ENCODE measurements at places on chromosomes 13 and 19. TPM values are rescaled to one million over a fixed set of nuclear protein-coding genes. Genes with fewer than 3 reads are reported as not detected.

ZSCAN1 gene
- total RNA-seq: not detected

GSX1 gene
- total RNA-seq: not detected

SIPA1L3 gene
- total RNA-seq: 11.5 TPM

IGFL3 gene
- total RNA-seq: not detected

IL12RB1 gene
- total RNA-seq: 18.9 TPM

ZNF573 gene
- 16.5 TPM for total RNA-seq

ZNF492 gene
- 1.5 TPM for total RNA-seq

ZNF470 gene
- total RNA-seq: 2.5 TPM

DNA sequence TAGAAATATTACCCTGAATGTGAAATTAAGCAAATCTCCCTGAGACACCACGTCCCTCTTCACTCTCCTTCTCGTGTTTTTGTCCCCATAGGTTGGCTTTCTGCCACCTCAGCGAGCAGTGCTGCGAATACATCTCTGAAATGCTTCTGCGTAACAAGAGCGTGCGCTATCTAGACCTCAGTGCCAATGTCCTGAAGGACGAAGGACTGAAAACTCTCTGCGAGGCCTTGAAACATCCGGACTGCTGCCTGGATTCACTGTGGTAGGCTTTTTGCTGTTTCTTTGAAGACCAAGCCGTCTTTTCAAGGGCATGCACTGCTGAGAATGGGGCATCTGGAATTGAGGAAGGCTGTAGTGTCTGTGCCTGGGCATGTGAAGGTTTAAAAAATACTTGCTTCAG is 34.4 kb downstream of the NLRP4 start:
- no peaks in the 10 kb centered on the region for H3K4me1 ChIP-seq
- no peak for DNase-seq
- no peak overlapping the region for H3K4me3 ChIP-seq
- H3K27ac ChIP-seq: no peak overlapping the region

DNA sequence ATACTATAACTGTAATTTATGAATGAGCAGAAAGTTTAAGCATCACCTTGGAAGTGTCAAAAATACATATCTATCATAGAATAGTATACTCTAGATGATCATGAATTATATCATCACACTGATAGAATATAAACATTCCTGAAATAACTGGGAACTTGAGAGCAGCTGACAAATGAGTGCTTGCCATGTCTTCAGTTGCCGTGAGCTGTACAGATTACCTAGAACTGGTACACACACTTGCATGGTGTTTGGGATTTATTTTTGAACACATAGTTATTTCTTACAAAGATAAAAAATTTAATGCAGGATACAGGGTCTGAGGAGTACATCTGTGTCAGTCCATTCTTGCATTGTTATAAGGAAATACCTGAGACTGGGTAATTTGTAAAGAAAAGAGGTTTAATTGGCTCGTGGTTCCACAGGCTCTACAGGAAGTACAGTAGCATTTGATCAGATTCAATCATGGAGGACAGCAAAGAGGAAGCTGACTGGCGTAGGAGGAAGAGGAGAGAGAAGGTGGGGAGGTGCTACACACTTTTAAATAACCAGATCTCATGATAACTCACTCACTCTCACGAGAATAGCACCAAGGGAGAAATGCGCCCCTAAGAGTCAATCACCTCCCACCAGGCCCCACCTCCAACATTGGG is 60.4 kb upstream of the MBNL2 start:
- H3K27me3 ChIP-seq: no peaks in the 10 kb centered on the region
- H3K27ac ChIP-seq: no peak overlapping the region
- H3K4me1 ChIP-seq: no peaks in the 10 kb centered on the region
- no peak for DNase-seq
- no peaks in the 10 kb centered on the region for H3K36me3 ChIP-seq

DNA sequence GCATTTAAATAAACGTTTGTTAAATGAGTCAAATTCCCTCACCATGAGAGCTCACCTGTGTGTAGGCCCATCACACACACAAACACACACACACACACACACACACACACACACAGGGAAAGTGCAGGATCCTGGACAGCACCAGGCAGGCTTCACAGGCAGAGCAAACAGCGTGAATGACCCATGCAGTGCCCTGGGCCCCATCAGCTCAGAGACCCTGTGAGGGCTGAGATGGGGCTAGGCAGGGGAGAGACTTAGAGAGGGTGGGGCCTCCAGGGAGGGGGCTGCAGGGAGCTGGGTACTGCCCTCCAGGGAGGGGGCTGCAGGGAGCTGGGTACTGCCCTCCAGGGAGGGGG is 8.5 kb upstream of the CEACAM5 start:
- H3K27me3 ChIP-seq: no peaks in the 10 kb centered on the region

- no peak overlapping the region for H3K27ac ChIP-seq
- no peak for DNase-seq
- H3K4me1 ChIP-seq: no peaks in the 10 kb centered on the region
- no peaks in the 10 kb centered on the region for H3K27me3 ChIP-seq
- no peaks in the 10 kb centered on the region for H3K36me3 ChIP-seq
Measured at GRCh38 chr13:20294497-20294896, 62.4 kb upstream of the GJB6 start.

- no peaks in the 10 kb centered on the region for H3K27me3 ChIP-seq
- H3K4me3 ChIP-seq: no peak overlapping the region
- H3K27ac ChIP-seq: peak overlapping the region; percentile 65
- H3K4me1 ChIP-seq: peaks cover 9% of the 10 kb centered on the region
- H3K36me3 ChIP-seq: no peaks in the 10 kb centered on the region
Measured at GRCh38 chr19:58581227-58582141, 8.3 kb upstream of the MZF1 start.

- DNase-seq: no peak
- no peak overlapping the region for H3K4me3 ChIP-seq
- no peak overlapping the region for H3K27ac ChIP-seq
- H3K4me1 ChIP-seq: peaks cover 6% of the 10 kb centered on the region
- H3K27me3 ChIP-seq: no peaks in the 10 kb centered on the region
Measured at GRCh38 chr13:112670864-112671263, 19.0 kb upstream of the ATP11A start.

DNA sequence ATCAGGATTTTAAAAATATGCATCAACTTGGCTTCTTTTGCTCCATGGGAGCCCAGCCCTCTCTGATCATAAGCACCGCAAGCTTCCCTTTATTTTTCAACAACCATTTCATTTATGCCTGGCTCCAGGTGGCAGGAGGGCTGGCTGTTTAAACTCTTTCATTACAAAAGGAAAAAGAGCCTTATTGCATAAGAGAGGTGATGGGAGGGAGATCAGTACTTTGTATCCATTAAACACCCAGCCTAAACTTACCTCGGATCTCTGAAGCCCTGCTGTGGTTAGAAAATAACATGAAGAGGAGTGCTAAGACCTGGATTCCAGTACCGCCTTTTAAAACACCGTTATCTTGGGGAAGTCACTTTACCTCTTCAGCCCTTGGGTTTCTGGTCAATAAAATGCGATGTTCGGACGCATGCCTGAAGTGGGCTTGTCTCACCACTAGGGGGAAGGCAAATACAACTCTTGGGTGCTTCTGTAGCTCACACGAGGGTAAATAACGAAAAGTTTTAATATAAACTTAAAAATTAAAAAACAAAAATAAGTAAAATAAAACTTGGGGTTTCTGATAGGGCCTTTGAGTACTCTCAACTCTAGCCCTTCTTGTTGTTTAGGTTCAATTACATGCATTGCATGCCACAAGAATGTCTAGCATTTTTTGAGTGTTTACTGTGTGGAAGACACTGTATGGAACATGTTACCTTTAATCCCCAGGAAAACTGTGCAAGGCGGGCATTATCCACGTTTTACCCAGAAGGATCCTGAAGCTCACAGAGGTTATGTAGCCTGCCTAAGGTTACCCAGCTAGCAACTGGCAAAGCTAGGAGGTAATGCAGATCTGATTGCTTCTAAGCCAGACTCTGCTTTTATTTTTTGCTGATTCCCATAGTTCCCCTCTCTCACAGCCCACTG is 240.3 kb downstream of the LMO7 start:
- no peak overlapping the region for H3K27ac ChIP-seq
- H3K4me3 ChIP-seq: no peak overlapping the region
- H3K36me3 ChIP-seq: no peaks in the 10 kb centered on the region

- no peak overlapping the region for H3K27ac ChIP-seq
- H3K27me3 ChIP-seq: no peaks in the 10 kb centered on the region
- DNase-seq: no peak
- H3K36me3 ChIP-seq: no peaks in the 10 kb centered on the region
- H3K4me3 ChIP-seq: no peak overlapping the region
Measured at GRCh38 chr13:46403851-46404732, 17.0 kb upstream of the RUBCNL start.

DNA sequence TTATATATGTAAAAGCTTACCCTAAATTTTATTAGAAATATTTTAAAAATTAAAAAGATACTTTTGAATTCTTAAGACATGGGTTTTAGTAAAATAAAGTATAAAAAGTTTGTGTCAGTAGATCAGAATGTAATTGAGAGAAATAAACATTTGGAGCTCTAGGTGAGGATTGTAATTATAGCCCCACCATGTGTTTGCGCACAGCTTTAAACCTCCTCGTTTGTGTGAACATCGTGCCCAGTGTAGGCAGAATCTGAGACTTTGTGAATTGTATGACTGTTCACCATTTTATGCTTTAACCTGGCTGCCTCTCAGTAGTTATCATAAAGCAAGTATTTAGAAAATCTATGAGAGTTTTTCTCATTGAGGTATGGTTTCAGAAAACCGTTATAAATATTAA is 29.1 kb downstream of the CUL4A start:
- peaks cover 52% of the 10 kb centered on the region for H3K36me3 ChIP-seq
- H3K27me3 ChIP-seq: no peaks in the 10 kb centered on the region
- no peak for DNase-seq
- H3K4me3 ChIP-seq: no peak overlapping the region
- H3K4me1 ChIP-seq: no peaks in the 10 kb centered on the region

- H3K27ac ChIP-seq: no peak overlapping the region
- no peaks in the 10 kb centered on the region for H3K27me3 ChIP-seq
- H3K4me3 ChIP-seq: no peak overlapping the region
Measured at GRCh38 chr13:22195726-22196125, 524.9 kb downstream of the FGF9 start.

DNA sequence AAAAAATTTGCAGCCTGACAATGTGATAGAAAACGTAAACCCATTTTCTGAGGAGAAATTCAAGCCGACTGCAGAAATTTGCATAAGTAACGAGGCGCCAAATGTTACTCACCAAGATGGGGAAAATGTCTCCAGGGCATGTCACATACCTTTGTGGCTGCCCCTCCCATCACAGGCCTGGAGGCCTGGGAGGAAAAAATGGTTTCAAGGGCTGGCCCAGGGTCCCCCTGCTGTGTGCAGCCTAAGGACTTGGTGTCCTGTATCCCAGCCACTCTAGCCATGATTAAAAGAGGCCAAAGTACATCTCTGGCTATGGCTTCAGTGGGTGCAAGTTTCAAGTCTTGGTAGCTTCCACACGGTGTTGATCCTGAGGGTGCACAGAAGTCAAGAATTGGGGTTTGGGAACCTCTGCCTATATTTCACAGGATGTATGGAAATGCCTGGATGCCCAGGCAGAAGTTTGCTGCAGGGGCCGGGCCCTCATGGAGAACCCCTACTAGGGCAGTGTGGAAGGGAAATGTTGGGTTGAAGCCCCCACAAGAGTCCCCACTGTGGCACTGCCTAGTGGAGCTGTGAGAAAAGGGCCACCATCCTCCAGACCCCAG is 1842.3 kb downstream of the PCDH9 start:
- no peaks in the 10 kb centered on the region for H3K4me1 ChIP-seq
- H3K27ac ChIP-seq: no peak overlapping the region
- H3K4me3 ChIP-seq: no peak overlapping the region
- DNase-seq: no peak

GRCh38 chr13:104823071-104823470 is 1712.4 kb downstream of the EFNB2 start:
- H3K27me3 ChIP-seq: no peaks in the 10 kb centered on the region
- no peak overlapping the region for H3K4me3 ChIP-seq
- no peaks in the 10 kb centered on the region for H3K36me3 ChIP-seq
- no peak overlapping the region for H3K27ac ChIP-seq

DNA sequence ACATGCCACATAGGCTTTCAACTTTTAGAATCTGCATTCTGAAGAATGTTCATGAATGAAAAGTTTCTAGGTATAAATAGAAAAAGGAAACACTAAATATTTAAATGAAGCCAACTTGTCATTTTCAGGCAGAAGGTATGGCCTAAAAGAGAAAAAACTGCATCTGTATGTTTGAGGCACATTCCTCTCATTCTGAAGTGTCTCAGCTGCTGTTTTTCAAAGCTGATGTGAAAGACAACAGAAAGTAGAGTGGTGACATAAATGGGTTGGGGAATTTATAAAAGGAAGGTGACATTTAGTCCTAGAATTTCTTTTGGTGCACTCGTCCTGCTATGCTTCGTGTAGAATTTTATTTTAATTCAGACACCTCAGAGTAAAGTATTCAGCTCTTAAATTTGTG is 539.6 kb upstream of the SLITRK5 start:
- no peak overlapping the region for H3K27ac ChIP-seq
- H3K27me3 ChIP-seq: no peaks in the 10 kb centered on the region
- H3K4me1 ChIP-seq: no peaks in the 10 kb centered on the region
- H3K4me3 ChIP-seq: no peak overlapping the region
- no peak for DNase-seq
- no peaks in the 10 kb centered on the region for H3K36me3 ChIP-seq
